Common myeloid progenitor, CD34-positive (primary cell): ENCODE measurements at places on chromosomes 3 and 15.
A peak's percentile ranks its signal among the peaks of the same experiment; 100 is the strongest.

- DNase-seq: peak; percentile 97
These were observed 148.4 kb downstream of the TNIK start for GRCh38 chr3:171311784-171312183.

GRCh38 chr3:185960522-185961288 is 22.9 kb upstream of the TRA2B start:
- DNase-seq: no peak

DNA sequence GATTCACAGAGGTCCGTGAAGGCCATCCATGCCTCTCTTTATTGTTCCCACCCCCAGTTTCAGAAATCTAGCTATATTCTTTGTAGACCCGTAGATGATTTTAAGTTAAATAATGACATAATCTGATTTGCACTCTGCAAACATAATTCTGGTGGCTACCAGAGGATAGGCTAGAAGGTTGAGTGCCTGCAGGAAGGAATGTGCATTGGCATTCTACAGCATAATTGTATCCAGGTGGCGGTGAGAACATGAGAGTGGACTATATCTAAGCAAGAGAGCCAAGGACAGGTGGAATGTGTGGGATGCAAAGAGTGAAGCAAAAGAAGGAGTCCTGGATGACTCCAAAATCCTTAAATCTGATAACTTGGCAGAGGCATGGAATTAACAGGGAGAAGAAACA is 298.5 kb upstream of the MME start:
- DNase-seq: no peak

GRCh38 chr15:32778391-32779176 is 60.8 kb downstream of the GREM1 start:
- DNase-seq: no peak
